Activated CD4-positive, alpha-beta T cell treated with anti-CD3 and anti-CD28 coated beads for 36 hours (primary cell): ENCODE measurements at places on chromosomes 16 and 17. TPM values are rescaled to one million over a fixed set of nuclear protein-coding genes. Genes with fewer than 3 reads are reported as not detected.

DNA sequence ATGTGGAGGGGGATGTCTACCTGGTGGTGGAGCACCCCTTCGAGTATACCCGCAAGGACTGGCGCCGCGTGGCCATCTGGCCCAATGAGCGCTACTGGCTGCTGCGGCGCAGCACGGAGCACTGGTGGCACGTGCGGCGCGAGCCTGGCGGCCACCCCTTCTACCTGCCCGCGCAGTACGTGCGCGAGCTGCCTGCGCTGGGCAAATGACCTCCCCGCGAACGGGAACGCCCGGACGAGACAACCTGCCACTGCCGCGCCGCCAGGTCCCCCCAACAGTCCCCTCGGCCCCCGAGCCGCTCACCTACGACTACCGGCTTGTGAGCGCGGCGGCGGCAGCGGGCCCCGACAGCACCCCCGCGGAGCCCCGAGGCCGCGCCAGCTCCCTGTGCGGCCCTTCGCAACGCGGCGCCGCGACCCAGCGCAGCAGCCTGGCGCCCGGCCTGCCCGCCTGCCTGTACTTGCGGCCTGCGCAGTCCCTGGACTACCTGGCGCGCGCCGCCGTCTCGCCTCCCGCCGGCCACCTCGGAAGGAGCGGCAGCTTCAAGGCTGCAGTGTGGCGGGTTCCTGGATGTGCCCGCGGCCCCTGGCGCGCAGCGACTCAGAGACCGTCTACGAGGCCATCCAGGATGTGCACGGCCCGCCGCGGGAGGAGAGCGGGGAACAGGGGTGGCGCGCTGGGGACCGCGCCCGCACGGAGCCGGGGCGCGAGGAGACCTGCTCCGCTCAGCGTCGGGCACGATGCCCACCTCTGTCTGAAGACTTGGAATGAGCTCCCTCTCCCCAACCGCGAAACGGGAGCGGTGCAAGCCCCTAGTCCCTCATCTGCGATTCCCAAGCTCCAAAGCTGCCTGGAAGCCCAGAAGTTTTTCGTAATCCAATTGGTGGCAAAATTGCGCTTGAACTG is 48.7 kb upstream of the AMZ2 start:
- peak; percentile 64 for DNase-seq
- peaks cover 25% of the 10 kb centered on the region for H3K4me1 ChIP-seq
- no peaks in the 10 kb centered on the region for H3K36me3 ChIP-seq
- H3K27me3 ChIP-seq, result peaks cover 33% of the 10 kb centered on the region
- H3K4me3 ChIP-seq, result peak overlapping the region; percentile 73

DNA sequence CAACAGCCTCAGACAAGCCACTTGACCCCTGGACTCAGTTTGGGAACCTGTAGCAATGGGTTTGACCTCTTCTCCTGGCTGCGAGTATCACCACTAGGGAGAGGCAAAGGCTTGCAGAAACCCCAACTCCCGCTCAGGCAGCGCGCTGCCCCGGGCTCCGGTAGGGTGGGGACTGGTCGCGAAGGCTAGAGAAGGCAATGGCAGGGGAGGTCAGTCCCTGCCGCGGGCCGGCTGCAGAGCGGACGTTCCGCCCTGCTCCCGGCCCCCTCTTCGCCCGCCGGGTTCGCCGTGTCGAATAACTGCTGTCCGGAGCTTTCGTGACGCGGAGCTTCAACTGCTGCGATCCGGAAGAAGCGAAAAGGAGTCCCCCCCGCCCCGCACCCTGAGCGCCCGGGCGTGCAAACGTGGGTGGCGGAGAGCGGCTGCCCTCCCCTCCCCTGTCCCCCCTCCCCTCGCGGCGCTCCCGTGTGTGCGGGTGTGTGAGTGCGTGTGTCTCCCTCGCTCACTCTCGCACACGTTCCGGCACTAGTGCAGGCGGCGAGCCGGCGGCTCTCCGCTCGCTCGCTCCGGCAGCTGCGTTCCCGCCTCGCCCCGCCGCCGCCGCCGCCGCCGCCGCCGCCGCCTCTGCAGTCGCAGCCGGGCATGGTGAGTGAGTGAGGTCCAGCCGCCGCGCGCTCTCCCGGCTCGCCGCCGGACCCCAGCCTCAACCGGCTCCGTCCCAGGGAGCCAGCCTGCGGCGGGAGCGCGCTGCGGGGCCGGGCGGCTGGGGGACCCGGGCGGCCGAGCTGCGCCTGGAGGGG is 772 bp upstream of the SHISA6 start:
- H3K27me3 ChIP-seq, result peaks cover 36% of the 10 kb centered on the region
- H3K27ac ChIP-seq, result no peak overlapping the region
- H3K4me3 ChIP-seq, result no peak overlapping the region
- no peaks in the 10 kb centered on the region for H3K4me1 ChIP-seq
- peak; percentile 7 for DNase-seq

GRCh38 chr16:75653922-75654321 is 6.3 kb downstream of the TERF2IP start:
- no peaks in the 10 kb centered on the region for H3K27me3 ChIP-seq
- peaks cover 64% of the 10 kb centered on the region for H3K36me3 ChIP-seq
- peak overlapping the region; percentile 86 for H3K27ac ChIP-seq
- DNase-seq, result no peak
- peaks cover 43% of the 10 kb centered on the region for H3K4me1 ChIP-seq

- peak overlapping the region; percentile 96 for H3K27ac ChIP-seq
- H3K27me3 ChIP-seq, result no peaks in the 10 kb centered on the region
- H3K4me3 ChIP-seq, result peak overlapping the region; percentile 61
- peaks cover 80% of the 10 kb centered on the region for H3K4me1 ChIP-seq
Observed at GRCh38 chr17:76191896-76192295, 48.4 kb downstream of the RNF157 start.

The ADORA2B gene
- total RNA-seq, result 2.2 TPM
